AG20443 (cell line): ENCODE measurements at places on chromosomes 16 and 17.

DNA sequence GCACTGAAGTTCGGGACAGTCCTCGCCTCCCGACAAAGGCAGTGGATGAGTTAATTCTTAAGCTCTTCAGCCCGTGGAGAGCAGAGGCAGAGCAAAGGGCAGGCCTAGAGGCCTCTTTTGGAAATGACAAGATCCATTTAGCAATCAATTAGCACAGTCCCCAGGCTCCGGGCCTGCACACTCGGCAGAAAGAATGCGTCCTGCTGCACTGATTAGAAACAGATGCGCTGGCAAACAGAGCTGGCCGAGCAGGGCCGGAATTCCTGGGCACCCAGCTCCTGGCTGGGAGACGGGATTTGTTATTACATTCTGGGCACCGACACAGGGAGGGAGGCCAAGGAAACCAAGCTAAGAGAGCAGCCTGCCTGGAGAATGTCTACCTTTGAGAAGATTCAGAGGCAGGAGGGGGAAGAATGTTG is 162.9 kb downstream of the COPRS start:
- peak; percentile 96 for DNase-seq

- no peak for DNase-seq
These were observed 19.5 kb downstream of the CDH11 start for GRCh38 chr16:65102326-65102725.

- no peak for DNase-seq
These were observed 145.5 kb downstream of the MSI2 start for GRCh38 chr17:57401556-57402488.

GRCh38 chr17:74345433-74346241 is 16.0 kb downstream of the BTBD17 start:
- DNase-seq = no peak

DNA sequence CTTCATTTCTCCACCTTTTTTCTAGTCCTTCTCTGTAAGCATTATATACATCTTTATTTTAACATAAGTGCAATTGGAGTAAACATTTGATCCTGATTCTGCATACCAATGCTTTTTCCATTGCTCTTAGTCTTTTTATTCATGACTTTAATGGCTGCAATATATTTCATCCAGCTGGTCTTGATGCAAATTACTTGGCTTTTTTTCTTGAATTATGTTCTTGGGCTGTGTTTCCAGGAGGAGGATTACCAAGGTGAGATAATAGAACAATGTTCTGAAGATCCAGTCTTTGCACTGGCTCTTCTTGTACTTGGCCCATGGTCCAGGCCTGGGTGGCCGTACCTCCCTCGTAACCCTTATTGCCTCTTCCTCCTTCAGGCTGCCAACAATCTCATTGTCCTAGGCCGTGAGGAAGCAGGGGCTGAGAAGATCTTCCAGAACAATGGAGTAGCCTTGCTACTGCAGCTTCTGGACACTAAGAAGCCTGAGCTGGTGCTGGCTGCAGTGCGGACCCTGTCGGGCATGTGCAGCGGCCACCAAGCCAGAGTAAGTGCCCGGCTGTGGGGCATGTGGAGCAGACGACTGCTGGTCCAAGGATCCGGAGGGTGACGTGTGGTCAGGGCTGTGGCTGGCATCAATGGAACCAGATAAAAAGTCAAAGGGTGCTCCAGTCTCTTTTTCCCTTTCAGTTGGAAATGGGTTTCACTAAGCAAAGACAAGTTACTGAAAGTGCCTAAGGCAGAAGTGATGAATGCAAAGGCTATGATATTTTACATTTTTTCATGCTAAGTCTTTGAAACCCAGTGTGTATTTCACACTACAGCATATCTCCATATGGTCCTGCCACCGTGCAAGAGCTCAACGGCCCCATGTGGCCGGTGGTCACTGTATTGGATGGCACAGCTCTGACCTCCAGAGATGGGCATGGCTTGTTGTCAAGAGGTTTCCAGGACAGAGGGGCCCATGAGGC is 6.9 kb downstream of the UNC45B start:
- no peak for DNase-seq

GRCh38 chr16:48014349-48015135 is 141.3 kb downstream of the ABCC12 start:
- no peak for DNase-seq

GRCh38 chr17:20074489-20074888 is 65.3 kb downstream of the SPECC1 start:
- DNase-seq = no peak

- no peak for DNase-seq
These were observed 316.6 kb downstream of the SLC39A11 start for GRCh38 chr17:72775919-72776318.
